ENCODE measurements at places on chromosomes 6 and 20. TPM values are rescaled to one million over a fixed set of nuclear protein-coding genes. Genes with fewer than 3 reads are reported as not detected.

DNA sequence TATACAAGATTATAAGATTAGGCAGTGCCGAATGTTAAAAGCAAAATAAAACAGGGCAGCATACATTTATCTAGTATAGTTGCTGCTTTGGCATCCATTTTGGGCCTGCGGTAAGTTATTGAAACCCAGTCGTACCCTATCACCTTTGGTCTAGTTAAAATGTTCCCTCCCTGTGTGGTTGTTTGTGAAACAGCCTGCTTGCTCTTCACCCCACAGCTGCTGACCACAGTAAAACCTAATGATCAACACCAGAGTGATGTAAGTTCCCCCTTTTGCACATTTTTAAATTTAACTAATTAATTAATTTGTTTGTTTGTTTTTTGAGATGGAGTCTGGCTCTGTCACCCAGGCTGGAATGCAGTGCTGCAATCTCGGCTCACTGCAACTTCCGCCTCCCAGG lies 50.3 kb upstream of the TXNDC5 start:
- DNase-seq, result no peak

DNA sequence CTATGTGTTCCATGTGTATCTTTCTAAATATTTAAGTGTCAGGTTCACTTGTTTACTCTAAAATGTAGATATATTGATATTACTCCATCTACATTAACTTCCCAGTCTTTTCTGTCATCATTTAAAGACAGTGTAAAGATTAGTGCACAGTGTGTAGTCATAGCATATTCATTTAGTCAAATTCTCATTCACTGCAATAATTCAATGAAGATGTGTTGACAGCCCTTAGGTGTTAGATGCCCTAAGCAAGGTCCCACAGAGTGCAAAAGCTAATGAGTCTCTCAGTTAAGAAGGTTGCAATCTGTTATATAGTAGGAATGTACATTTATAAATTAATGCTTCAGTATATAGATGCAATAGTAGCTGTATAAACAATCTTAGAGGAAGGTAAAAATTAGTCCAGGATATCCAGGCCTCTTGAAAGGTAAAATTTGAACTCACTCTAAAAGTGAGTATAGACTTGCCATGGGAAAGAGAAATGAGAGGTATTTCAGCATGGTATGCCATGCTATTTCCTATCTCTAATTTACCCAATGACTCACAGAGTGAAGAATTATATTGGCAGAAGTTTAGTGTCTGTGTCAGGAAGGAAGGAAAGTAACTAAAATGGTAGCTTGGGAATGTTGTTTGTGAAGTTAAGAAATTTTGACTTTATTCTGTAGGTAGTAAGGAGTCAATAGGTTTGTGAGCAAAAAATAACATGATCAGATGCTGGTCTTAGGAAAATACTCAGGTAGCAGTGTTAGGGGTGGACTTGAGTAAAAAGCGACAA lies 969.9 kb upstream of the CITED2 start:
- DNase-seq, result peak; percentile 62

DNA sequence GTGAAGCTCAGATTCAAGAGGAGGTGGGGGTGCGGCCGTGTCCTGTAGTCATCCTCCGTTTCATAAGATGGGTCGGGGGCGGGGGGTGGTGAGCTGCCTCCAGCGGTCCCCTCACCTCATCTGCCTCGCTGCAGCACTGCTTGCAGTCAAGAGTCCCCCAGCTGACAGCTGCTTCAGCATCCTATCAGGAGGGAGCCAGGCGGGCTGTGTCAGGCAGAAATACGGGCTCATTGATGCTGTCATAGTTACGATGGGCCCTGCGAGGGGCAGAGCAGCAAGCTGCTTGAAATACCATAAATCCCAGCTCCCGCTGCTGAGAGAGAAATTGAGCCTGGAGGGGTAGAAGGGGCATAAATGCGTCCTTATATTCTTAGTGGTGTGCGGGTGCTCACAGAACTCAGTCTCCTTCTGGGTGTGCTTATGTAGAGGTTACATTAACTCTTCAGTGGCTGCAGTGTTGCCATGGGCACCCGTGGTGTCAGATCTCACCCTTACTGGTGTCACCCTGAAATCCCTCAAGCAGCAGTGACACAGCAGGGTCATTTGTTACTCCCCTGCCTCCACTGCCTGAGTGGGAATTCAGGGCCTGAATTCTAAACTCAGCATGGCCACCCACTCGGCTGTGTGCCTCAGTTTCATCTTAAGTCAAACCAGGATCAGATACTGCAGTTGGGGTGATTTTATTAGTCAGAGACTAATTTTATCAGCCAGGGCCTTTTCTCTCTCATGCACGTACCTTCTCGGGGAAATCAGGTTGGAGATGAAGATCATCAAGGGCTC lies 21.8 kb downstream of the CCDC167 start:
- DNase-seq, result no peak

DNA sequence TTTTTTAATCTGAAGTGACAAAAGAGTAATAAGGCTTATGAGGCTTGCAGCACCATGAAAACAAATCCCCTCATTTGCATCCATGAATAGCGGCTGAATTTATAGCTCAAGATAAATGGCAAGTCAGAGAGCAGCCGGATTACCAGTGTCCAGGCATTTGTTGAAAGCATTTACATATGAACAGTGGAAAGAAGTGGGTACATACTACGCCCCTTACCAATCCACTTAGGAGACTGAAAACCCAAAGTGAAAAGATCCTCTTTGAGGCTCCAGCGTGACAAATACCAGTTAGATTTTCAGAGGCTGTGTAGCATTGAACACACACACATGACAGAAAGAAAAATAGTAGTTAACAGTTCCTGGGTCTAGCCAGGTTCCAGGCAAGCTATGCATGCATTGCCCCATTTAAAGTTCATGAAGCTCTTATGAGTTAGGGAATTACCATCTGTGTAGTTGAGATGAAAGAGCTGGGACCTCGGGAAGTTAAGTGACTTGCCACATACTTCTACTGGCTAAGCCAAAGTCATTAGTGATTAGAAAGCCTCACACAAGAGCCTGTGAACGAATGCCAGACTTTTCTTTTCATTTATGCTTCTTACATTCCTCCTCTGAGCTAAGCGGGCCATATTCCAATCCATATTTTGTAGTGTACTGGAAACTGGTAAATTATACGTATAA lies 28.3 kb upstream of the NHSL1 start:
- no peak for DNase-seq

DNA sequence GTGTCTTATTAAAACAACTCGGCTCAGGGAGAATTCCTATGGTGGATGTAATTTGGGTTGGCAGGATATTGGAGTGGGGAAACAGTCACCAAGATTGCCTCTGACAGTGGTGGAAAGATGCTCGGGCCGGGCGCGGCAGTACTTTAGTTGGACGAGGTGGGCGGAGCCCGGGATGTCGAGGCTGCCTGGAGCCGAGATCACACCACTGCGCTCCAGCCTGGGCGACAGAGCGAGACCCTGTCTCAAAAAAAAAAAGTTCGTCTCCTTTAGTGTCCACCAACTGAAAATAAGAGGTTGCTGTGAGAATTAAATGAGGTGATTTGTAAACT lies 621 bp downstream of the NOL7 start:
- DNase-seq, result peak; percentile 28

DNA sequence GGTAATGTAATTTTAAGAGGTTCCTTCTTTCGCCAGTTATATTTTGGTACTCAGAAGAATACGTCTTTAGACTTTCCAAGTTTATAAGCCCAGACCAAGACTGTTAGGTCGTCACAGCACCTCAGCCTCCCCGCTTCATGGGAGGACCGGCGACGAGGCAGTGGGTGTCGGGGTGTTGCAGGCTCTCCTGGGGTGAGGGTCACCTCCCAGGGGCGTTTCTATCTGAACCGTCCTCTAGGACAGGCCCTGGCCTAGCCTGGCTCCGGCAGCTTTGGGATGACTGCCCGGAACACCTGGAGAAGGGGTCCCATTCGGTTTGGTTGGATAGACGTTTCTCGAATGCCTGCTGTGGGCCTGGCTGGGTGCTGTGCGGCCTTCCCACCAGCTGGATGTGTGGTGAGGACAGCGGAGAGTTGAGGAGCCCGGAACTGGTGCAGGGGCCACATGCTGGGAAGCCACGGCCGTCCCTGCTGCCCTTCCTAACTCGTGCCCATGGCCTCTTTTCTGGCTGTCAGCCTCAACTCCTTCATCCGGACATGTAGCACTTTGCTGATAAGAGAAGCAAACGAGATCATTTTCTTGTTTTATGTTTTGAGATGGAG lies 1.1 kb downstream of the OSBPL2 start:
- no peak for DNase-seq

GRCh38 chr6:3237761-3238662 lies 10.6 kb upstream of the TUBB2B start:
- DNase-seq, result no peak

DNA sequence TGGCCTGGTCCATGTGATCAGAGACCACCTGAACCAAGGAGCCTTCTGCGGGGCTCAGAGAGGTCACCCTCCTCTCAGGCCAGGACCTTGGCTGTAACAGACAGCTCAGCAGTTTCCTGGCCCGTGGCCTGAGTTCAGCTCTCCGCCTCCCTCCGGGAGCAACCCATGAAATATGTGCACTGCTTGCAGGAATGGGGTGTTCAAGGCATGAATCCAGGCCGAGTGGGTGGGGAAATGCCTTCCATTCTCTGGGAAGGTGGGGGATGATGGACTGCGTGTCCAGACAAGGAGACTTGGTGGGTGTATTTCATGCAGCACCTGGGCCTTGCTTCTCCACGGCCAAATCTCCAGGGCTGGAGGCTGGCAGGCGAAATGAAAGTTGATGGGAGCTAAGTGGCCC lies 46.0 kb downstream of the SIRPA start:
- no peak for DNase-seq

DNA sequence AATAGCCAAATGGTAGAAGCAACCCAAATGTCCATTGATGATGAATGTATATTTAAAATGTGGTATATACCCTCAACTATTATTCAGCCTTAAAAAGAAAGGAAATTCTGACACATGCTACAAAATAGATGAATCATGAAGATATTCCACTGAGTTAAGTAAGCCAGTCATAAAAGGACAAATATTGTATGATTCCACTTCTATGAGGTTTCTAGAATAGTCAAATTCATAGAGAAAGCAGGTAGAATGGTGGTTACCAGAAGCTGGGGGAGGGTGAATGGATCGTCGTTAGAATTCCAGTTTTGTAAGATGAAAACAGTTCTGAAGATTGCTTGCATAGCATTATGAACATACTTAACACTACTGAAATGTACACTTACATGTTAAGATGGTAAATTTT lies 214.3 kb upstream of the MYLIP start:
- no peak for DNase-seq

DNA sequence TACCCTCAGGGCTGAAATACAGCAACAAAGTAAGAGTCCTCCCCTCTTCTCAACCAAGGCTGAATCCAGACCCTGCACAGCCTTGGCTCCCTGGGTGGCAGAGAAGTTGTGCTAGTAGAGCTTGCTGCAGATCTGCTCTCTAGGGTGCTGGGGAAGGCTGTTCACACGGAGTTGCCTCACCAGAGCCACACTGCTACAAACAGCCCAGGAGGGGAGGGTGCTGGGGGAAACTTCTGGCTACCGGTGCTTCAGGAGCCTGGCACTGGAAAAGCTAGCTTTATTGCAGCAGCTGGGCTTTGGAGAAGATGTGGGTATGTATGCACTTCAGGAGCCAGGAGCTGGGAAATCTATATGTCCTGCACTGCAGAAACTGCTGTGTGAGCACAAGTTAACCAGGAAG lies 37.6 kb upstream of the SUPT3H start:
- DNase-seq, result no peak

- DNase-seq, result no peak
These were observed 963 bp downstream of the FOXF2 start for GRCh38 chr6:1390133-1390945.

DNA sequence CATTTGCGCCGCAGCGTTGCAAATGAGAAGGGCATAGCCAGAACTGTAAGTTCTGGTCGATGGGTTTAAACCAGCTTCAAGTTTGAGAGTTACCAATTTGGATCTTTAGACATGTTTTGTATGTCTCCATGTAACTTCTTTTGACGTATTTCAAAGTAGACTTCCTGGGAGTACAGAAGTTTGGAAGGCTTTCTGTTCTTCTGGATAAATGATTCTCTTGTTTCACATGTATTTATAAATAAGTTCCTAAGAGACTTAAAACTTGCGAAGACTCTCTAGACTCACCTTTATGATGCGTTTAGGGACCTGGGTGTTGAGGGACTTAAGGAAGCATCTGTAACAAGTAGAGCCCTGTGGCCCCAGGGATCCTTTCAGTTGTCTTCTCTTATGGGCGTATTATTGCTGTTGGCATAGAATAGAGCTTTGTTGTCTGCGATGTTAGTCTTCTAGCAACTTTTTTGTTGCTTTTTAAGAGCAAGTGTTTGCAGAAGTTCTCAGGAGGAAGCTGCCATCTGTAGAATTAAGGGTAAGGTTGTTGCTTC lies 1.3 kb downstream of the CDYL start:
- DNase-seq, result peak; percentile 10

- peak; percentile 85 for DNase-seq
These were observed 37.7 kb downstream of the KCNQ2 start for GRCh38 chr20:63434599-63435378.

- no peak for DNase-seq
These were observed 55.6 kb upstream of the NEDD9 start for GRCh38 chr6:11288065-11288464.

DNA sequence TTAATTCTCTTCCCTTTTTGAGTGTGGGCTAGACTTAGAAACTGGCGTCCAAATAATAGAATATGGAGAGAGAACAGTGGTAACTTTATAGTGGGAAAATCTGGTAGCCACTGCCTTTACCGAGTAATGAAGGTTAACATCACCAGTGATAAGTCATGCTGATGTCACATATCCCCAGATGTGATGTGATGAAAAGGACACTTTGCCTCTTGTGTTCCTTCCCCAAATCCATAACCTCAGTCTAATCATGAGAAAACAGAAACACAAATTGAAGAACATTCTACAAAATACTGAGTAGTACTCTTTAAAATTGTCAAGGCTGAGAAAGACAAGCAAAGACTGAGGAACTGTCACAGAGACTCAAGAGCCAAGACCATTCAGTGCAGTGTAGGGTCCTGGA lies 17.8 kb downstream of the ANKS1A start:
- DNase-seq, result no peak

GRCh38 chr6:44576132-44576631 lies 188.7 kb downstream of the CDC5L start:
- DNase-seq, result no peak

FITM2 gene
- total RNA-seq, result 12.9 TPM

TMEM74B gene
- total RNA-seq, result 0.72 TPM
